ENCODE measurements at places on chromosomes 11 and 22.

DNA sequence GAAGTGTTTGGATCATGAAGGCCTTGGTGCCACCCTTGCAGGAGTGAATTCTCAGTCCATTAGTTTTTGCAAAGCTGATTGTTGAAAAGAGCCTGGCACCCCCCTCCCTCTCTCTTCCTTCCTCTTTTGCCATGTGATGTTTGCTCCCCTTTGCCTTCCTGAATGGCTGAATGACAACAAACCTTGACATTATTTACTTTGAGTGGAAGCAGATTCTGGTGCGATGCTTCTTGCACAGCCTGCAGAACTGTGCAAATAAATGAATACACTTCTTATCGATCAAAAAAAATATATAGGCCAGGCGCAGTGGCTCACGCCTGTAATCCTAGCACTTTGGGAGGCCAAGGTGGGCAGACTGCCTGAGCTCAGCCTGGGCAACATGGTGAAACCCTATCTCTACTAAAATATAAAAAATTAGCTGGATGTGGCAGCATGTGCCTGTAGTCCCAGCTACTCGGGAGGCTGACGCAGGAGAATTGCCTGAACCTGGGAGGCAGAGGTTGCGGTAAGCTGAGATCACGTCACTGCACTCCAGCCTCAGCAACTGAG is 2.0 kb upstream of the NARS2 start:
- no peak for DNase-seq

- DNase-seq: peak; percentile 69
These were observed 75.2 kb downstream of the USP47 start for GRCh38 chr11:11916981-11917399.

DNA sequence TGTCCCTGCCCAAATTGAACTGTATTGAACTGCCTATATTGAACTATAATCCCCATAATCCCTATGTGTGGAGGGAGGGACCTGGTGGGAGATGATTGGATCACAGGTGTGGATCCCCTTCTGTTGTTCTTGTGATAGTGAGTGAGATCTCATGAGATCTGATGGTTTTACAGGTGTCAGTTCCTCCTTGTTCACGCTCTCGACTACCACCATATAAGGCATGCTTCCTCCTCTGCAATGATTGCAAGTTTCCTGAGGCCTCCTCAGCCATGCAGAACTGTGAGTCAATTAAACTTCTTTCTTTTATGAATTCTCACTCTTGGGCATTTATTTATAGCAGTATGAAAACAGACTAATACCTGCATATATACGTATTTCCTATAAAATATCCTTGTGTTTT is 206.5 kb upstream of the PDGFD start:
- no peak for DNase-seq

DNA sequence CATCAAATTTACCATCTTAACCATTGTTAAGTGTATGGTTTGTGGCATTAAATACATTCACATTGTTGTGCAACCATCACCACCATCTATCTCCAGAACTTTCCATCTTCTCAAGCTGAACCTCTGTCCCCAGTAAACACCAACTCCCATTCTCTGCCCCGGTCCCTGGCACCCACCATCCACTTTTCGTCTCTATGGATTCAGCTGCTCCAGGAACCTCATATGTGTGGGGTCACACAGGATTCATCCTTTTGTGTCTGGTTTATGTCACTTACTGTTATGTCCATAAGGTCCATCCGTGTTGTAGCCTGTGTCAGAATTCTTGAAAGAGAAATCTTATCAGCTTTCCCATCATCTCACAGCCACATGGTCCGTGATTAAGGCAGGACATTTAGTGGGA is 16.3 kb downstream of the TSPAN32 start:
- no peak for DNase-seq

DNA sequence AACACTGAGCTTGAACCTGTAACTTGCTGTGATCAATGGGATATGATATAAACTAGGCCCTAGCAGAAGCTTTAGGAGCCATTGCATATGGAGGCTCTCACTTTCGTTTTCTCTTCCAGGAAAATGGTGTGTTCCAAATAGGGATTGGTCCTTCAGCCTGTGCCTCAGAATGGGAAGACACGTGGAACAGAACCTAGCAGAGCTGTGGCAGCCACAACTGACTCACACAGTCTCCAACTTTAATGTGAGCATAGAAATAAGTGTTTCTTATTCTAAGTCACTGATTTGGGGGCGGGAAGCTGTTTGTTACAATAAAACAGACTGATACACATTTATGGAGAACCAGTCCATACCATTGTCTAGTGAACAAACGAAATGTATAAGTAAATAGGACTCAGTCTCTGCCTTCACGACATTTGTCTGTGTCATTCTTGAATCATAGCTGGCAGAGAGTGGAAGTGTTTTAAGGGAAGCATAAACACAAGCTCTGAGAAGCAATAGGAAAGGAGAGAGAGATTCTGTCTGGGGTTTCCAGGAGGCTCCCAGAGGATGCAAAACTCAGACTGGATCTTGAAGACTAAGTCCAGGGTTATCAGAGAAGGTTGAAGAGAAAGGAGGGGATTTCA is 97.3 kb downstream of the GALNT18 start:
- DNase-seq: peak; percentile 59

DNA sequence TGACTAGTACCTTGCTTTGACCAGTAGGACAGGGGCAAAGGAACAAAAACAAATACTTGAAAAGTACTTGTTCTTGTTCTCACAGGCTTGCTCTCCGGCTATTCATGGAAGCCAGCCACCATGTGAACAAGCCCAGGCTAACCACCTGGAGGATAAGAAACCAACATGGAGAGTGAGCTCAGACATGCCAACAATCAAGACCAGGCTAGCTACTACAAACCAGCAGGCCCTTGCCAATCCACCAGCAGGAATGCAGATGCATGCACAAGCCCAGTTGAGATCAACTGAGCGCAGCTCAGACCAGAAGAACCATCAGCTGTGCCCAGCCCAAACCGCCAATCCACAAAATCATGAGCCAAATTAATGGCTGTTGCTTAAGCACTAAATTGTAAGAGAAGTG is 180.1 kb upstream of the ISX start:
- no peak for DNase-seq

GRCh38 chr11:72039856-72040401 is 40.4 kb downstream of the NUMA1 start:
- no peak for DNase-seq

- no peak for DNase-seq
These were observed 81.2 kb downstream of the PACS1 start for GRCh38 chr11:66151273-66151672.

GRCh38 chr11:31092638-31093037 is 276.9 kb downstream of the DCDC1 start:
- DNase-seq: no peak

GRCh38 chr11:120180551-120181232 is 30.1 kb upstream of the OAF start:
- DNase-seq: peak; percentile 63

- DNase-seq: peak; percentile 16
These were observed 66.9 kb downstream of the GAB2 start for GRCh38 chr11:78350646-78351165.

DNA sequence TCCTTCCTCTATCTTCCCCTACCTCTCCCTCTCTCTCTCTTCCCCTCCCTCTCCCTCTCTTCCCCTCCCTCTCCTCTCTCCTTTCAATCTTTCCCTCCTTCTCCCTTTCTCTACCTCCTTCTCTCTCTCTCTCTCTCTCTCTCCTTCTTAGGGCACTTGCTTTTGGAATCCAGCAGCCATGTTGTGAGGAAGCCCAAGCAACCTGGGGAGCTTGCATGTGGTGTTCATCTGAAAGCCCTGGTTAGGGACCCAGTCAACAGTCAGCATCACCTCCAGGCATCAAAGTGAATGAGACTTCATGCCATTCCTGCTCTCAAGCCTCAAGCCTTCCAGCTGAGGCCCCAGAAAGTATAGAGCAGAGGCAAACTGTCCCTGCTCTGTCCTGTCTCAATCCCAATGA is 65.6 kb upstream of the SHISAL1 start:
- DNase-seq: no peak

GRCh38 chr22:45731798-45732495 is 60.3 kb downstream of the ATXN10 start:
- DNase-seq: no peak

DNA sequence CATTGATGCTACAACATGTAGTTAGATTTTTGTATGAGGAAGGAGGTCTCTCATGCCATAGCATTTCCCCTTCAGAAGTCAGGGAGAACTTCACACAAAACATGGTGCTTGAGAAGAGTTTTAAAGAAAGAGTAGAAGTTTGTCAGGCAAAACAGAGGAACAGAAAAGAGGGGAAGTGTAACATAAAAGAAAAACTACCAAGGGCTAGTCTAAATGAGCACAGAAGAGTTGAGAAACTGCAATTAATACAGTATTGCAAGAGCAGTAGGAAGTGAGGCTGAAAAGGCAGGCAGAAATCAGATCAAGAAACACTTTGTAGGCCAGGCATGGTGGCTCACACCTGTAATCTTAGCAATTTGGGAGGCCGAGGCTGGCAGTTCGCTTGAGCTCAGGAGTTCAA is 61.0 kb downstream of the FAM168A start:
- no peak for DNase-seq

DNA sequence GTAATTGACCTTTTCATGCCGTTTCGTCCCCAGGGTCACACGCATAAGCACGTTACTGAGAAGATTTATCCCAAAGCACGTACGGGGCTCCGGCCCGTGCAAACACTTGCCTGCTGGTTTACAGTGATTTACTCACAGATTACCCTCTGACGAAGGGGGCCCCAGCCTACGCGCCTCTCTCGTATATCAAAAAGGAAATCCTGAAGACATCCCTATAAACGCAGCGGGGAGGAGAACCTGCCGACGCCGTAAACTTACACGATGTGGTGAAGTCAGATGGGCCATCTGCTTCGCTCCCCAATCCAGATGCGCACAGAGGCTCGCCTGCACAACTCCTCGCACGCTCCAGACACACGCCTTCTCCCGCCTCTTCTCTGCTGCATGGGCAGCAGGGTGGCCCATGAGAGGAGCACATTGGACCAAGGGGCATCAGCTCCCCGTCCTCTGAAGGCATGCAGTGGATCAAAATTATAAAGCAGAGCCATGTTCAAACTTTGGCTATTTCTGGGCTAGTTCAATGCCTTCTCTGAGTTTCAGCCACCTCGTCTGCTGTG is 123.6 kb downstream of the MN1 start:
- no peak for DNase-seq

DNA sequence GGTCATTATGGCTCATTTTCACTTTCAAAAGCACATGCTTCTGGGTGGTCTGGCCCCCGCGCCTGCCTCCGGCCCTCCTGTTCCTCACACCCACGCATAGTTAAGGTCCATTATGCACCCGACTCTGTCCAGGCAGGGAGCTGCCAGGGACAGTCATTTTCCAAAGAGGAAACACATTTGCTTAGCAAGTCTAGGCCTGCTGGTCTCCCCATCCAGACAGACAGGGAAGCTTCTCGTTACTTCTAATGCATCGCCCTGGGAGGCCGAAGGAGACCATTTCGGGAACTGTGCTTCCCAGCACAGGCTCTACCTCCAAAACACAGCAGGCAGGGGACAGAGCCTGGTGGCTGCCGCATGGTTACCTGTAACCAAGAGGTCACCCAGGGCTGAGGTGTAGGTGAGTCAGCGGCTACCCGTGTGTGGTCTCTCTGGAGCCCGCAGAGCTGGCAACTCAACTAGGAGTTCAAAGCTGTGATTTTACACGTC is 87.1 kb upstream of the SHANK2 start:
- no peak for DNase-seq

GRCh38 chr11:88861618-88862017 is 204.2 kb downstream of the GRM5 start:
- DNase-seq: no peak
